ENCODE measurements at places on chromosomes 5 and 9.

- no peaks in the 10 kb centered on the region for H3K36me3 ChIP-seq
- H3K27ac ChIP-seq: no peak overlapping the region
- peaks cover 9% of the 10 kb centered on the region for H3K4me1 ChIP-seq
- H3K27me3 ChIP-seq: no peaks in the 10 kb centered on the region
- no peak for DNase-seq
- no peak overlapping the region for H3K4me3 ChIP-seq
These were observed 124.4 kb upstream of the NMUR2 start for GRCh38 chr5:152529440-152529839.

GRCh38 chr9:7166074-7166473 lies 408.3 kb downstream of the KDM4C start:
- no peak for DNase-seq
- no peak overlapping the region for H3K4me3 ChIP-seq
- H3K36me3 ChIP-seq: peaks cover 46% of the 10 kb centered on the region
- H3K27ac ChIP-seq: no peak overlapping the region
- no peaks in the 10 kb centered on the region for H3K4me1 ChIP-seq

- no peak for DNase-seq
- H3K36me3 ChIP-seq: no peaks in the 10 kb centered on the region
- H3K4me1 ChIP-seq: no peaks in the 10 kb centered on the region
- no peaks in the 10 kb centered on the region for H3K27me3 ChIP-seq
- H3K4me3 ChIP-seq: no peak overlapping the region
These were observed 128.1 kb downstream of the PRDM6 start for GRCh38 chr5:123217173-123217572.

- H3K27ac ChIP-seq: no peak overlapping the region
- H3K36me3 ChIP-seq: no peaks in the 10 kb centered on the region
- no peaks in the 10 kb centered on the region for H3K27me3 ChIP-seq
- no peaks in the 10 kb centered on the region for H3K4me1 ChIP-seq
- DNase-seq: no peak
- no peak overlapping the region for H3K4me3 ChIP-seq
These were observed 101.2 kb downstream of the HMHB1 start for GRCh38 chr5:143913008-143913752.

GRCh38 chr5:176803943-176804498 lies 6.3 kb upstream of the UNC5A start:
- no peak overlapping the region for H3K27ac ChIP-seq
- H3K36me3 ChIP-seq: no peaks in the 10 kb centered on the region
- DNase-seq: no peak

DNA sequence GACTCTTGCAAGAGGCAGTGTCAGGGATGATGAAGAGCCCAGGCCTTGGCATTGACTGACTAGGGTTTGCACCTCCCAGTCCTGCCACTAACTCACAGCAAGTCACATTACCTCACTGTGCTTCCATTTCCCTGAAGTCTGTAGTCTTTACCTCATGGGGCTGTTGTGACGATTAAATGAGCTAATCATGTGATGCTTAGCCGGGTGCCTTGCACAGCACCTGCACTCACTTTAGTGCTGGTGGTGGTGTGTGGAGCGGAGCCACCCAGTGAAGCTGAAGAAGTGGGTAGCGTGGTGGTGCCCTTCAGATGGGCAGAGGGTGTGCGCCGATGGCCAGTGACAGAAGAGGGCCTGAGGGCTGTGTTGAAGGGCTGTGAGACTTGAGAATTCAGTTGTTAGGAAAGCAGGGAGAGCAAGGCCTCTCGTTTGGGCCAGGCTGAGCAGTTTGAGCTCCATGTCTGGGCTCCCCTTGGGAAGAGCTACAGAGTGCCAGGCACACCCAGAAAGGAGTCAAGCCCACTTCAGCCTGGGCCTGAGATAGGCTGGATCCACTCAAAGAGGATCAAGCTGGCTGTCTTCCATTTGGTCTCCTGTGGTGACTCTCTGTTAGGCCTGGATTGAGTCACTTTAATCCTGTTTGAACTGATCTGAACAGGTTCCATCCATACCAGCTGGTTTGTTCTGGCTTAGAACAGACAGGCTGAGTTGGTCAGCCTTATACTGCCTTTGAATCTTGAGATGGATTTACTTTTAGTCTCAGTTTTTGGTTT lies 42.5 kb downstream of the RALGPS1 start:
- no peaks in the 10 kb centered on the region for H3K27me3 ChIP-seq
- H3K36me3 ChIP-seq: no peaks in the 10 kb centered on the region
- H3K4me3 ChIP-seq: no peak overlapping the region
- no peak overlapping the region for H3K27ac ChIP-seq
- DNase-seq: no peak

GRCh38 chr5:81544351-81545018 lies 150.6 kb upstream of the ACOT12 start:
- no peak overlapping the region for H3K4me3 ChIP-seq
- H3K27ac ChIP-seq: no peak overlapping the region
- H3K36me3 ChIP-seq: no peaks in the 10 kb centered on the region
- no peak for DNase-seq
- H3K27me3 ChIP-seq: no peaks in the 10 kb centered on the region

DNA sequence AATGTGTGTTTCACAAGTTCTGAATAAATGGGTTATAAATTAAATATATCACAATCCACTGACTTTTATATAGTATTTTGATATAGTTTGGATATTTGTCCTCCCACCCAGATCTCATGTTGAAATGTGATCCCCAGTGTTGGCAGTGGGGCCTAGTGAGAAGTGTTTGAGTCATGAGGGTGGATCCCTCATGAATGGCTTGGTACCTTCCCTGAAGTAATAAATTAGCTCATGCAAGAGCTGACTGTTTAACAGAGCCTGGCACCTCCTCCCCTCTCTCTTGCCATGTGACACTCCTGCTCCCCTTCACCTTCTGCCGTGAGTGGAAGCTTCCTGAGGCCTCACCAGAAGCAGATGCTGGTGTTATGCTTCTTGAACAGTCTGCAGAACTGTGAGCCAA lies 127.9 kb upstream of the PALM2AKAP2 start:
- H3K27me3 ChIP-seq: no peaks in the 10 kb centered on the region
- H3K4me3 ChIP-seq: no peak overlapping the region
- no peaks in the 10 kb centered on the region for H3K36me3 ChIP-seq
- H3K4me1 ChIP-seq: no peaks in the 10 kb centered on the region
- no peak for DNase-seq
- no peak overlapping the region for H3K27ac ChIP-seq

DNA sequence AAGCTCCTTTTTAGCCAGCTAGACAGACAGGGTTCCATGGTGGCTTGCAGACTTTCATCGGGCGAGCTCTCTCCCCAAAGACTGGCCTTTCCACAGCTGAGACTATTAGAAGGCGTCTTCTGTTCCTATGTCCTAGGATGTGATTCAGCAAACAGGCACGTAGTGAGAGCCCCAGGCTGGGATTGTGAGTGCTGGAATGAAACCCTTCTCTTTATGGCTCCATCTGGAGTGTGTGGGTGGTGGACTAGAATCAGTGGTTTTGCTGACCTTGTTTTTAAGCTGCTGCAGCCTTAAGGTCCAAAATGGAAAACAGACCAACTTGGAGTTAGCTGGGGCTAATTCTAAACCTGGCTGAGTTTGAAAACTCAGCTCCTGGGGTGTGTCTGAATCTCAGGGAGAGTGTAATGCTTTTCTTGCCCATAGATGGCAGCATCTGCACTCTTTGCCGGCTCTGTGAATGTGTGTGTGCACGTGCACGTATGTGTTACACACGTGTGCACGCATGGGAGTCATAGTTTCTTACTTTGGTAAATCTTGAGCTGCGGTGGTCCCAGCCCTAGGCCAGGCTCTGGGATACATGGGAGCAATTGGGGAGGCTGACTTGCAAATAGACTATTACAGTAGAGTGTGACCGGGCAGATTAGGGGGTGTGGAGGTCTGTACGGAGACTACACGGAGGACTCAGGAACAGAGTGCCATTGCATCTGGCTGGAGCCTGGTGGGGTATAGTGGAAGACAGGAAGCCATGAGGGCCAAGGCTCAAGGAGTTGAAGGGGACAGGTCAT lies 10.7 kb downstream of the GSN start:
- H3K27ac ChIP-seq: no peak overlapping the region
- no peaks in the 10 kb centered on the region for H3K27me3 ChIP-seq
- H3K4me1 ChIP-seq: no peaks in the 10 kb centered on the region
- no peak overlapping the region for H3K4me3 ChIP-seq
- no peaks in the 10 kb centered on the region for H3K36me3 ChIP-seq

GRCh38 chr9:79684711-79685575 lies 113.2 kb downstream of the TLE4 start:
- no peak overlapping the region for H3K4me3 ChIP-seq
- no peaks in the 10 kb centered on the region for H3K36me3 ChIP-seq
- no peaks in the 10 kb centered on the region for H3K27me3 ChIP-seq
- no peak for DNase-seq

DNA sequence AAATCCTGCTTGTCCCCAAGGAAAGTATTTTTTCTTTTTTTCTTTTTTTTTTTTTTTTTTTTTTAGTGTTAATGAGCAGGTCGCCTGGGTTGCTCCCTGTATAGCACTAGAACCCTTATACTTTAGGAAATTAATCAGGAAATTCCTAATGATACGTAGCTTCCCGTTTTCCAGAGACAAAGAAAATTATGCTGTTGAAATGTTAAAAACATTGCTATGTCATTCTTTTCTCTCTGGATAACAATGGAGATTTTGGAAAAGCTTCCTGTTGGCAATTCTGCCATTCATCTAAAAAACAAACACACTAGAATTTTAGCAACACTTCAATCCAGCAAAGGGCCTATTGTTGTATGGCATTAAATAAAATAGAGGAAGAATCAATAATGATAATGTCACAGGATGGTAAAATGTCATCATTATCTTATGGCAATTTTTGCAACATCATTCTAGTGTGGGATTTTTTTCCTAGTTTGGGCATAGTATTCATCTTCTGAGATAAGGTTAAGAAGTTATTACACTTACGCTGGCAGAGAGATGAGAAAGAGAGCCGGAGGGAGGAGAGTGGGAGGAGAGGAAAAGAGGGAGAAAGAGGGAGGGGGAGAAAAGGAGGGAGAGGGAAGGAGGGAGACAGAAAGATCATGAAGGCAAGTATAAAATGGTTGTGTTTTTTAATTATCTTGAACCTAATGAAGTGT lies 315.8 kb upstream of the PDE4D start:
- H3K27ac ChIP-seq: no peak overlapping the region
- no peaks in the 10 kb centered on the region for H3K4me1 ChIP-seq
- no peaks in the 10 kb centered on the region for H3K36me3 ChIP-seq

- H3K4me1 ChIP-seq: no peaks in the 10 kb centered on the region
- H3K36me3 ChIP-seq: peaks cover 3% of the 10 kb centered on the region
- no peak for DNase-seq
- H3K27ac ChIP-seq: no peak overlapping the region
These were observed 120.9 kb downstream of the MAPKAP1 start for GRCh38 chr9:125586172-125586511.

DNA sequence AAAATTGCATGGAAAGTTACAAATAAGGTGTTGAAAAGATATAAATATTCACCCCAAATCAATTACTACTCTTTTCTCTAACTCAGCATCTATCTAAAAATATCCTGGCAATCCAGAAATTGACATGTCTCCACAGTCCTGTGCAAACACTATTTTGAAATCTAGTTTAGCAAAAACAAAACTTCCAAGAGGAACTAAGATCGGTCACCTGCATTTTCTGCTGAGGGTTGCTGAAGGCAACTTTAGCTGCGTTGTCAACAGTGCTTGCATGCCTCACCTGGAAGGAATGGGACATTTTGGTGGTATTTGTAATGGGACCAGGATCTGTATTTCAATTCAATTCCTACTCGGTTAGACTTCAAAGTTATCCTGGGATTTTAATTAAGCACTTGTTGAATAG lies 398.3 kb downstream of the NTRK2 start:
- H3K36me3 ChIP-seq: no peaks in the 10 kb centered on the region
- no peak overlapping the region for H3K4me3 ChIP-seq
- DNase-seq: no peak
- no peak overlapping the region for H3K27ac ChIP-seq

DNA sequence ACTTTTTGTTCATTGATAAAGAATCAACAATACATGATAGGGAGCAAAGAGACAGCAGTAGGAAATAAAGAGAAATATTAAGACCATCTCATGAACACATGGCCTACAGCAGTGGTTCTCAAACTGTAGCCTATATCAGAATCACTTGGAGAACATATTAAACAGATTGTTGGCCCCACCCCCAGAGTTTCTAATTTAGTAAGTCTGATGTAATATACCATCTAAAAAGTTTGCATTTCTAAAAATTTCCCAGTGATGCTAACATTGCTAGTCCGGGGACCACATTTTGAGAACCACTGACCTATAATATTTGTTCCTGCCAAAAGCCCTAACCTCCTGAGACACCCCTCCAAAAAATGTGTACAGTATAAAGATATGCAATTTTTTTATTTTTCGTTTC lies 306.2 kb upstream of the NREP start:
- H3K36me3 ChIP-seq: no peaks in the 10 kb centered on the region
- H3K4me1 ChIP-seq: no peaks in the 10 kb centered on the region

- DNase-seq: no peak
- no peak overlapping the region for H3K27ac ChIP-seq
- no peaks in the 10 kb centered on the region for H3K27me3 ChIP-seq
- H3K4me1 ChIP-seq: peaks cover 8% of the 10 kb centered on the region
These were observed 7.9 kb upstream of the MYORG start for GRCh38 chr9:34384368-34385165.

- no peak overlapping the region for H3K27ac ChIP-seq
- no peak overlapping the region for H3K4me3 ChIP-seq
- no peak for DNase-seq
- H3K27me3 ChIP-seq: no peaks in the 10 kb centered on the region
These were observed 144.6 kb downstream of the CACNA1B start for GRCh38 chr9:138022121-138022741.

DNA sequence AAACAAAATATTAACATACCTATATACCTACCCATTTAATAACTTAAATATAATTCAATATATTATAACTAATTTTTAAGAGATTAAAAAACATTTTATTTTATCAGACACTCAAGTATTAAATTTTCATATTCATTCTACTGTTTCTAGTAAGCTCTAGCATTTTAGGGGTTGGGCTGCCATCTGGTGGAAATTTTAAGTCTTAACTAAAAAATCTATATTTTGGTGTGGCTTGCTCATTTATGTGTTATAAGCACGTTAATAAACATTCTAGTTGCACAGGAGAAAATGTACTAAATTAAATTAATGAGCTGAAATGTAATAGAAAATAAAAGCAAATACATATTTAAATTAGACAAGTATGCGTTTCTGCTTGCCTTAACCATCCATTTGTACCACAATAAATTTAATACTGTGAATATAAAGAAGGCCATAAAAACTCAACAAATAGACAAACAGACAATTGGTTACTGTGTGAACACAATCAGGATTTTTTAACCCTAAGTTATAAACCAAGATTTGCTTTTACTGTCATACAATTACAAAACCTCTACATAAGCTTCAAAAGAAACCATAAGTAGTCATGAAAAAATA lies 1728.3 kb upstream of the CDH9 start:
- H3K4me3 ChIP-seq: no peak overlapping the region
- DNase-seq: no peak
- no peak overlapping the region for H3K27ac ChIP-seq
- no peaks in the 10 kb centered on the region for H3K36me3 ChIP-seq

GRCh38 chr9:109252291-109252690 lies 68.6 kb downstream of the EPB41L4B start:
- H3K4me3 ChIP-seq: no peak overlapping the region
- H3K4me1 ChIP-seq: no peaks in the 10 kb centered on the region
